ENCODE measurements at places on chromosomes 5 and 9.

DNA sequence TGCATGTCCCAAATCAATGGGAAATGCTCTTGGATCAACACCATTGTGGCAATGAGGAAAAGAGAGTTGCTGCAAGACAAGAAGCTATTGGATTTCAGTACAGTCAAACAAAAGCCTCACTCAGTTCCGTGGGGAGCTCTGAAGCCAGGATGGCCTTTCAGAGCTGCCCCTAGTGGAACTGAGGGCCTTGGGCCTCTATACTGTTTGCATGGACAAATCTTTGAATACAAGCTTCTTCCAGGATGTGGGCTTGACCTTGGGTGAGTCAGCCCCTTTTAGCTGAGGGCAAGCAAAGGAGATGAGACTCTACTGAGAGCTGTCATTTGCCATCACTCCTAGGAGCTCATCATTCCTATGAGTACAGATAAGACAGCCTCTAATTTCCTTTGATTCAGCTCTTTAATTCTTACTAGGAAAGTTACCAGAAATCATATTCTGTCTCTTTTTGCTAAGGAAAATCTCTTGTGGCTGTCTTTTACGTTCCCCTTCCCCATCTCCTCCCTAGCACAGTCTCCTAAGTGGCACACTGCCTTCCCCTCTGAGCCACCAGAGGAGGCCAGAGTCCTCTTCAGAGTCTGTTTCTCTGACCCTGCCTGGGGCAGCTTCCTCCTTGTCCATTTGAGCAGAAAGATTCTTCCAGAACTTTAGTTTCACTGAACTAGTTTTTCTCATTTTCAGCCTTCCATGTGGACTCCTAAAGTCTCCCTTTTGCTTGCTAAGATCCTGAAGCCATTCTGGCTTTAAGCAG is 168.8 kb upstream of the POC5 start:
- DNase-seq = no peak

- DNase-seq = no peak
Measured at GRCh38 chr5:102130386-102130785, 165.7 kb downstream of the SLCO4C1 start.

DNA sequence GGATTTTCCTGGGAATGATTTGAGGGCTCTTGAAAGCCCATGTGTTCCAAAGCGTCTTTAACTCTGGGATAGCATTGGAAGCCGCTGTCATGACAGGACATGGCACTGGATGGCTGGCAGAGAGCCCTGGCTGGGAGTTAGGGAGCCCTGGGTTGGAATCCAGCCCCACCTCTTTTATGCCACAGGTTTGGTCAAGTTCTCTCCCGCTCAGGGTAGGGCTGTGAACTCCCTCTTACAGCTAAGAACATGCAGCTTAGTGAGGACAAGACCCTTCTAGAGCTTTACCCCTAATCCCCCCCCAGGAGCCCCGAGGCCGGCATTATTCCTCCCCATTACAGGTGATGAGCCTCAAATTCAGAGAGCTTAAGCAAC is 37.2 kb downstream of the OLFML2A start:
- no peak for DNase-seq

DNA sequence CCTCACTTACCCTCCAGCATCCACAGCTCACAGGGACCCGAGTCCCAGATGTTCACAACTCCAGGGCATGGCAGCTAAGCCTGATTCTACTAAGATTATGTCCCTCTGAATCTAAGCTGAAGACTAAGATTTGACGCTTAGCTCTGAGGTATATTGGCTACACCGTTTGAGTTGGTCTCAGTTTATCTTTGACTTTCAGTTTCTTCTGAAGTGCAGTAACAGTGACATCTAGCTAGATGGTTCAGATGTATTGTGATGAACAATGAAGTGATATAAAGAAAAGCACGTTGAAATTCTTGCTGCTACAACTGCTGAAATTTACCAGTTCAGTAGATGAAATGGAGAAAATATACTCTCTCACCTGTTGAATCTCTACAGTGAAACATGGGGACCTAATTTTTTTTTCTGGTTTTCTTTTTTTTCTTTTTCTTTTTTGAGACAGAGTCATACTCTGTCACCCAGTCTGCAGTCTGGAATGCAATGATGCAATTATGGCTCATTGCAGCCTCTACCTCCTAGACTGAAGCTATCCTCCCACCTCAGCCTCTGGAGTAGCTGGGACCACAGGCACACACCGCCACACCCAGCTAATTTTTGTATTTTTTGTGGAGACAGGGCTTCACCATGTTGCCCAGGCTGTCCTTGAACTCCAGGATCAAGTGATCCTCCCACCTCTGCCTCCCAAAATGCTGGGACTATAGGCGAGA is 15.7 kb downstream of the RFK start:
- DNase-seq = no peak

DNA sequence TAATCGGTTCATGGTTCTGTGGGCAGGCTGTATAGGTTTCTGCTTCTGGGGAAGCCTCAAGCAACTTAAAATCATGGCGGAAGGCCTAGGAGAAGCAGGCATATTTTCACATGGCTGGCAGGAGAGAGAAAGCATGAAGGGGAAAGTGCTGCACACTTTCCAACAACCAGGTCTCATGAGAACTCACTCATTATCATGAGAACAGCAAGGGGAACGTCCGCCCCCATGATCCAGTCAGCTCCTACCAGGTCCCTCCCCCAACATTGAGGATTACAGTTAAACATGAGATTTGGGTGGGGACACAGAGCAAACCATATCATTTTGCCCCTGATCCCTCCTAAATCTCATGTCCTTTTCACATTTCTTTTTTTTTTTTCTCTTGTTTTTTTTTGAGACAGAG is 82.1 kb downstream of the EHMT1 start:
- no peak for DNase-seq

GRCh38 chr5:116731432-116731831 is 156.8 kb upstream of the SEMA6A start:
- no peak for DNase-seq

GRCh38 chr5:141898448-141899049 is 20.3 kb upstream of the PCDH1 start:
- DNase-seq = no peak

DNA sequence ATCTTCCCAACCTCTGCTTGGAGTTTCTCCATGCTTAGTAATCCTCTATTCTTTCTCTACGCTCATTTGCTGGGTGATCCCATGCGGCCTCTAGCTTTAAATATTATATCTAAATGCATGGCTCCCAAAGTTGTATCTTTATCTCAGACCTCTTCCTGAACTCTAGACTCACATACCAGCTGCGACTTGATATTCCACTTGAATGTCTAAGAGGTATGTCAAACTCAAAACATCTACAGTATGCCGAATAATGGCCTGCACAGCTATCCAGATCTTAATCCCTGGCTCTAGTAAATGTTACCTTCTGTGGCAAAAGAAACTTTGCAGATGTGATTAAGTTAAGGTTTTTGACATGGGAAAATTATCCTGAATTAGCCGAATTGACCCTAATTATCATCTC is 179.2 kb downstream of the TTC39B start:
- DNase-seq = no peak

DNA sequence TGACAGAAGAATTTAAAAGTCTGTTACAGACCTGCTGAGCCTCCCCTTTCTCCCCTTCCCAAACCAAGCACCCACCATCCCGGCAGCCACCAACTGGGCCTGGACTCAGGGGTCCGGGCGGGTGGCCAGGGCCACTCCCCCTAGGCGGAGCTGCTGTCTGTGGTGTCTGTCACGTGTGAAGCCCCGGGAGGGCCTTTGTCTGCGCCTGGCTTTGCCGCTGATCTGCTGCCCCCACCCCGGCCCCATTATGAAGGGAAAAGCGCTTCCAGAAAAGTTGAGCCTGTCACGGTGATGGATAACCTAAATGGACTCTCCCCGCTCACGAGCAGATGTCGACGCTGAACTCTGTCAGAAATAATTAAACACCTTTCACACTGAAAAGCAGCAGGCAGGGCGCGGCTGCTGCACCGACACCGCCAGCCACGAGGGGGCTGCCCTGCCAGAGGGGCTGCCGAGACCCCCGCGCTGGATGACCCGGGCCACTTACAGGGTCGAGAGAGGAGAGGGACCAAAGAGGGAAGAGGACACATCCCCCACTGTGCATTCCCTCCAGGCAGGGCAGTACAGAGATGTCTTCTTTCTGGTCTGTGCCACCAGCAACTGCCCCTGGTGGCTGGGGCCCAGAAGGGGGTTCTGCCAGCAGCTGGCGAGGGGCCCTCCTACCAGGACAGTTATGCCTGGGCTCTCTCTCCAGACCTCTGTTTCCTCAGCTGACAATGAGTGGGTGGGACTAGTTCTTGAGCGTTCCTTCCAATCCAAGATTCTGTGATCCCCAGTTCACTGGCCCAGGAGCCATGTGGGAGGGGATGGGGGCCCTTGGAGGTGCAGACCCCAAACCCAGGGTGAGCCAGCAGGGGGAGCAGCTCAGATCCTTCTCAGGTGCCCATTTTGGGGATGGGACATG is 36.0 kb upstream of the BARHL1 start:
- DNase-seq = no peak

DNA sequence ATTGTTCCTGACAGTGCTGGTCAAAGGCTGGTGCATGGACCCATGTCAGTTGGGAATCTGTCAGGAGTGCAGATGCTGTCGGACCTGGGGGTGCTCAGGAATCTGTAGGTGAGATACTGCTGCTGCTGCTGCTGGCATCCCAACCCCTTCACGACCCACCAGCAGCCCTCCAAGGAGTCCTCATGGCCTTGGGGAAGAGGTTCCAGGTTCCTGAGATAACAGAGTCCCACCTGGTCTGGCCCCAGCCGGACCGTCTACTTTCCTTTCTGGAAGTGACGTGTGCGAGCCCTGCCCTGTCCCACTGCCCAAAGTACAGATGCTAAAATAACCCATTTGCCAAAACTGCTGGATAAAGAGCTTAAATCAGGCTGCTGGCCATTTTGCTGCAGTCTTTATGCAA is 4.3 kb downstream of the NXNL2 start:
- DNase-seq = no peak

DNA sequence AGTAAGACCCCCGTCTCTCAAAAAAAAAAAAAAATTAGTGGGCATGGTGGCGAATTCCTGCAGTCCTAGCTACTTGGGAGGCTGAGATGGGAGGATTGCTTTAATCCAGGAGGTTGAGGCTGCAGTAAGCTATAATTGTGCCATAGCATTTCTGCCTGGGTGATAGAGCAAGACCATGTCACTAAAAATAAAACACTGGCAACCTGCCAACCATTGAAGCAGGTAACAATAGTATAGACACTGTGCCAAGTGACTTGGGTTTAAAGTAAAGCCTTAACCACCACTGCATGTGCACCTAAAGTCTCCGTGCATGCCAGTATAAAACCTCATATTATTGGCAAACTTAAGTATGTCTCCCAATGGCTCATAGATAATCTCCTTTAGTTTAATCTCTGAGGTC is 3.4 kb upstream of the APBA1 start:
- no peak for DNase-seq

DNA sequence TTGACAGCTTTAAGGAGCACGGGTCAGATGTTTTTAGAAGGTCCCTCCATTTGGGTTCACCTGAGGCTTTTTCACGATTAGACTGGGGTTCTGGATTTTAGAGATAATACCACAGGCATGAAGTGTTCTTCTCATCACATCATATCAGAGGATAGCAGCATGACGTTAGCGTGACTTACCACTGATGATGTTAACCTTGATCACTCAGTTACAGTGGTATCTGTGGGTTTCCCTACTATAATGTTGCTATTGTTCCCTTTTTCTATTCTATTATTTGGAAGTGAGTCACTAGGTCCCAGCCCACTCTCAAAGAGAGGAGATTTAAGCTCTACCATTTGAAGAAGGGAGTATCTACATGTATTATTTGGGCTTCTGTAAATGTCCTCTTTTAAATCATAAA is 300.0 kb downstream of the MAST4 start:
- no peak for DNase-seq

GRCh38 chr9:127172066-127172707 is 49.8 kb upstream of the ANGPTL2 start:
- no peak for DNase-seq

DNA sequence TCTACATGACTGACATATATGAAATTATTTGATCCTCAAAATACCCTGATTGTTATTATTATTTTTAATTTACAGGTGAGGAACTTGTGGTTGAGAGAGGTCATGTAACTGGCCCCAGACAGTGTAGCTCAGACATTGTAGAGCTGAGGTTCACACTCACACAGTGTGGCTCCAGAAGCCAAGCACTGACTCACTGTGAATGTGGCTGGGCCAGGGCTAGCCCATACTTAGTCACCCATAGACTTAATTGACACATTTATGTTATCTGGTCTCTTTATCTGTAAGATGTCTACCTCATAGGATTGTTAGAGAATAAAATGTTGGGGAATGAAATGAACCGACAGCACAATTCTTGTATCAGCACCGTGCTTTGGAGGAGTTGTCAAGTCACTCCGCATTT is 24.9 kb upstream of the CCDC112 start:
- no peak for DNase-seq

GRCh38 chr9:20373263-20373662 is 249.0 kb downstream of the MLLT3 start:
- no peak for DNase-seq

- DNase-seq = no peak
Measured at GRCh38 chr9:137680444-137681358, 61.9 kb downstream of the EHMT1 start.

GRCh38 chr5:82091617-82092016 is 119.8 kb downstream of the ATG10 start:
- no peak for DNase-seq

- no peak for DNase-seq
Measured at GRCh38 chr5:2515180-2515764, 236.2 kb downstream of the IRX2 start.

- no peak for DNase-seq
Measured at GRCh38 chr9:37100741-37101140, 19.6 kb upstream of the ZCCHC7 start.

Measured in effector CD4-positive, alpha-beta T cell (primary cell).